Activated naive CD4-positive, alpha-beta T cell treated with anti-CD3 and anti-CD28 coated beads, Interleukin-2, amount 10 ng/mL, durations not matched to agents 7 days and 5 days (primary cell): ENCODE measurements at places on chromosomes 12 and 14.

DNA sequence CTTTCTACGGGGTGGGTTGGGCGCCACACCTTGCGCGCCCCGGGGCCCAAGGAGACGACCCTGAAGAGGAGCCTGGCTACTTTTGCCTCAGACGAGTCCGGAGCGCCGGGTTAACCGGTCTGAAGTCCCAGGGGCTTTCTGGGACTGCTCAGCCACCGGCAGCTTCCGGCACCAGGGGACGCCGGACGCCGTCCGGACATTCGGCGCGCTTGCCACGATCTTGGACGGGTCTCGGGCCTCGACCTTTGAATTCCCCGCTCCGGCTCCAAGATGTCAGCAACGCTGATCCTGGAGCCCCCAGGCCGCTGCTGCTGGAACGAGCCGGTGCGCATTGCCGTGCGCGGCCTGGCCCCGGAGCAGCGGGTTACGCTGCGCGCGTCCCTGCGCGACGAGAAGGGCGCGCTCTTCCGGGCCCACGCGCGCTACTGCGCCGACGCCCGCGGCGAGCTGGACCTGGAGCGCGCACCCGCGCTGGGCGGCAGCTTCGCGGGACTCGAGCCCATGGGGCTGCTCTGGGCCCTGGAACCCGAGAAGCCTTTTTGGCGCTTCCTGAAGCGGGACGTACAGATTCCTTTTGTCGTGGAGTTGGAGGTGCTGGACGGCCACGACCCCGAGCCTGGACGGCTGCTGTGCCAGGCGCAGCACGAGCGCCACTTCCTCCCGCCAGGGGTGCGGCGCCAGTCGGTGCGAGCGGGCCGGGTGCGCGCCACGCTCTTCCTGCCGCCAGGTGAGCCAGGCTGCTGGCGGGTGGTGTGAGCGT, at the start of gene ACOT4:
TSS of gene ACOT4 (plus strand) at position 184 of the 760 bp plus-strand sequence. CDS start at position 271, 87 bp downstream.
- H3K4me3 ChIP-seq = peak within 1 kb of the TSS; percentile 67
- H3K4me1 ChIP-seq = peaks cover 16% of the 10 kb centered on the region
- H3K27ac ChIP-seq = peak within 1 kb of the TSS; percentile 62
- peaks cover 21% of the 10 kb centered on the region for H3K27me3 ChIP-seq

- no peaks in the 10 kb centered on the region for H3K36me3 ChIP-seq
- H3K27ac ChIP-seq = no peak overlapping the region
- peak; percentile 26 for DNase-seq
- no peaks in the 10 kb centered on the region for H3K4me1 ChIP-seq
- H3K4me3 ChIP-seq = no peak overlapping the region
Measured at GRCh38 chr12:126784328-126784921, 1482.5 kb upstream of the TMEM132C start.

DNA sequence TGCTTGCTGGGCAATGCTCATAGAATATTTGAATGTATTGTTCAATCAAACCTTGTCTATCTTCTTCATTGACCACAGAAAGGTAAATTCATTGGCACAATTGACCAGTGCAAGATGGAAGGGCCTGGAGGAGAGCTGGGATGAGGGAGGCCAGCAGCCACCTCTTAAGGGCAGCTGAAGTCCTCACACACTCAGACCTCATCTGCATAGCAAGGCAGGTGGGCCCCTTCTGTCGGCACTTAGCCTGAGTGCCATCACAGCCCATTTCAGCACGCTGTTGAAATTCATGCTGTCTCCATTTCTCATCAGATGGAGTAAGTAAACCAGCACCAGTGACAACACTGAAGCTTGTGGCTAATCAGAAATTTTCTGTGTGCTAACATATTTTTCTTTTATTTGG, 25.4 kb upstream of the HMGA2 start:
- no peaks in the 10 kb centered on the region for H3K36me3 ChIP-seq
- no peaks in the 10 kb centered on the region for H3K4me1 ChIP-seq
- no peak for DNase-seq
- H3K27me3 ChIP-seq = peaks cover 3% of the 10 kb centered on the region
- no peak overlapping the region for H3K27ac ChIP-seq

- H3K36me3 ChIP-seq = no peaks in the 10 kb centered on the region
- H3K27ac ChIP-seq = no peak overlapping the region
- no peak for DNase-seq
- no peaks in the 10 kb centered on the region for H3K4me1 ChIP-seq
- H3K4me3 ChIP-seq = no peak overlapping the region
Measured at GRCh38 chr12:67720351-67720856, 71.9 kb downstream of the DYRK2 start.

GRCh38 chr12:67742461-67742860, 93.9 kb downstream of the DYRK2 start:
- H3K27me3 ChIP-seq = peaks cover 4% of the 10 kb centered on the region
- H3K4me3 ChIP-seq = no peak overlapping the region
- no peaks in the 10 kb centered on the region for H3K4me1 ChIP-seq
- no peak for DNase-seq
- H3K36me3 ChIP-seq = no peaks in the 10 kb centered on the region
- no peak overlapping the region for H3K27ac ChIP-seq

DNA sequence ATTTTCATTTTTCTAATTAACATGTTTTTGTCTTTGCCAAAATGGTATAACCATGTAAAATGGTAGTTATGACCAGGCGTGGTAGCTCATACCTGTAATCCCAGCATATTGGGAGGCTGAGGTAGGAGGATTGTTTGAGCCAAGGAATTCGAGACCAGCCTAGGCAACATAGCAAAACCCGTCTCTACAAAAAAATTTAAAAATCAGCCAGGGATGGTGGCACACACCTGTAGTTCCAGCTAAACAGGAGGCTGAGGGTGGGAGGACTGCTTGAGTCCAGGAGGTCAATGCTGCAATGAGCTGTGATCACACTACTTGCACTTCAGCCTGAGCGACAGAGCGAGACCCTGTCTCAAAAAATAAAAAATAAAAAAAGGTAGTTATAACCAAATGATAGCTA, 23.1 kb downstream of the PPTC7 start:
- no peak for DNase-seq
- no peak overlapping the region for H3K27ac ChIP-seq
- no peak overlapping the region for H3K4me3 ChIP-seq
- no peaks in the 10 kb centered on the region for H3K27me3 ChIP-seq
- peaks cover 55% of the 10 kb centered on the region for H3K4me1 ChIP-seq

GRCh38 chr14:77063571-77064171, 34.4 kb upstream of the CIPC start:
- H3K4me3 ChIP-seq = no peak overlapping the region
- H3K27ac ChIP-seq = no peak overlapping the region
- peaks cover 24% of the 10 kb centered on the region for H3K27me3 ChIP-seq
- peaks cover 5% of the 10 kb centered on the region for H3K4me1 ChIP-seq
- no peaks in the 10 kb centered on the region for H3K36me3 ChIP-seq
